Activated CD8-positive, alpha-beta T cell treated with anti-CD3 and anti-CD28 coated beads for 36 hours (primary cell): ENCODE measurements at places on chromosomes 2 and 18.

GRCh38 chr2:163255086-163255485 is 416.5 kb upstream of the KCNH7 start:
- DNase-seq: no peak

DNA sequence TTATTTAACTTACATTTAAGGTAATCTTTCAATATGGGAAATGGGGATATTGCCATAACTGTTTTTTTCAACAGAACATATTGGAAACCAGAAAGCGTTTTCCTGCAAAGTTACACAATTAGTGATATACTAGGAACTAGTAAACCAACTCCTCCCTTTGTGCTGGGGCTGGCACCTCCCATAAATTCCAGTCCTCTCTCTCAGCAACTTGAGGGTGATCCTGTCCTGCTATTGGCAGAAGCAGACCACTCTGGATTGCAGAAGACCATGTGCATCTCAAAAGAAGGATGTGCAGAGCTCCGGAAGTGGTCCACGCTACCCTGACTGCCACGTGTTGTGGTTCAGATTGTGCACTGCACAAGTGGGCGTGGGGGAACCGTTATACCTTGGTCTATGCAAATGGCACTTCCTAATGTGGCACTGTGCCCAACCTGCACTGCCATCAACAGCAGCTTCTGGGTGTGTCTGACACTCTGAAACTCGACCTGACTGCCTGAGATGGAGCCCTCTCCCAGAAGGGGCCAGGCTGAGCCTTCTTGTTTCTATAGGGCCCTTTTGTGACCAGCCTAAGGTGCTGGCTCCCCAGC is 219.2 kb downstream of the ZNF516 start:
- peak; percentile 12 for DNase-seq

DNA sequence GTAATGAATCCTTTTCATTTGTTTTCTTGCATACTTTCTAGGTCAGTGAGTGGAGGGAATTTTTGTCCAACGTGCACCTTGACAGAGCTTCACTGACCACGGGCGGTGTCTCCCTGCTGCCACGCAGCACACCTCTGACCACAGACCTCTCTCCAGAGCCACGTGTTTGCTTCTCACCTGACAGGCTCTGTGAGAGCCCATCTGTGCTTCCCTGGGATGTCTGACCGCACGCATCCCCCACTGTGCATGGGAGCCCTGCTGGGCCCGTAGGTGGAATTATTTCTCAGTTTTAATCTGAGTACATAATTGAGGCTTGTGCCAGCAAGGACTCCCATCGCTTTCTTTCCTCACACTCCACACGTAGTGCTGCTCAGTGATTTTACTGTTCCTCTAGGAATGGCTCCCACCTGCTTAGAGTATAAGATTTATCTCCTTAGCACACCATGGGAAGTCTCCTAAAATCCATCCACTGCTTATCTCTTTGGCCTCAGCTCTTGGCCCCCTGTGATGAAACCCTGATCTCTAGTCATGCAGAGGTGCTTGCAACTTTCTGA is 482.6 kb downstream of the TSN start:
- DNase-seq: no peak

- DNase-seq: peak; percentile 22
Measured at GRCh38 chr2:101828257-101828656, 130.8 kb downstream of the MAP4K4 start.

DNA sequence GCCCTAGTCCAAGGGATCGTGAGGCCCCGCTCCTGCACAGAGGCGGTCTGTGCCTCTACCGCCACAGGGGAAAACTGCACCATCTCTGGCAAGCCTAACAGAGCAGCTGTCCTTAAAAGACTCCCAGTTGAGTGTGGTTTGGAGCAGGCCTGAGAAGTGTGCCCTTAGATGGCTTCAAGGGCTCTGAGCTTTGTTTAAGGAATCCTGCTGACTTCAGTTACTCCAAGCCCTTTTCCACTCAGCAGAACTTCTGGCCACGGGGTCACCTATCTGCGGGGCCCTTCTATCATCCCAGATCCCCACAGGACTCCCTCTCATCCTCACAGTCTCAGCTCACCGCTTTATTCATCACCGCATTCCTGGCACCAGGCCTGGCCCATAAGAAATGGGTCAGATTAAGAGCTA is 131.5 kb downstream of the CCDC74A start:
- no peak for DNase-seq

- DNase-seq: no peak
Measured at GRCh38 chr2:190860985-190861680, 19.5 kb upstream of the GLS start.

DNA sequence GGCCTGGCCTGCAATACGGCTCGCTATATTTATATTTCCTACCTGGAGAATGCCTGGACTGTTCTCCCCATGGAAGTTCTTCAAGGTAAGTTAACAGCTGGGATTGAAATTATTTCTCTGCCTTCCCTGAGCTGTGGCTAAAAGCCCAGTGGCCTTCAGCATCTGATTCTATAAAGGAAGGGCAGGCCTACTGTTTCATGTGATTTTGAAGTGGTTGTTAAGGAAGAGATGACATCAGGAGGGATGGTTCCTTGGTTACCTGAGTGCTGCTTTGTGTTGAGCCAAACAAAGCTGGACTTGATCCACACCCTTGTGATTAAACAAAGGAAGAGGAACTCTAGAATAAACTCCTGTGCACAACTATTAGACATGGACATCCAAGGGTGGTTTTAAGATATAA is 61.6 kb downstream of the MFSD6 start:
- DNase-seq: no peak

DNA sequence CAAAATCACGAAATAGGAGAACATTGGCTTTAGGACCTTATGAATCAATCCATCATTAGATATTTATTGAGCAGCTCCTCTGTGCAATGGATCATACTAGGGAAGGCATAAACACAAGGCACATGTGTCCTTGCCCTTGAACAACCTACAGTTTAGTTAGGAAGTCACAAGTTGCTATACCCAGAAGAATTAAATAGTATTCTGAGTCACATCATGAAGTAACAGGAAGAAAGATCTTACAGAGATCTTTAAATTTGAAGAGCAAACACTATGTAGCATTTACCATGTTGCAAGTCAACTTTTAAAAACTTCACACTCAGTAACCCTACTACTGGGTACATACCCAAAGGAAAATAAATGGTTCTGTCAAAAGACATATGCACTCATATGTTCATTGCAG is 355.2 kb upstream of the SLC14A2 start:
- DNase-seq: no peak

- no peak for DNase-seq
Measured at GRCh38 chr2:237737196-237737865, 61.2 kb upstream of the RBM44 start.

DNA sequence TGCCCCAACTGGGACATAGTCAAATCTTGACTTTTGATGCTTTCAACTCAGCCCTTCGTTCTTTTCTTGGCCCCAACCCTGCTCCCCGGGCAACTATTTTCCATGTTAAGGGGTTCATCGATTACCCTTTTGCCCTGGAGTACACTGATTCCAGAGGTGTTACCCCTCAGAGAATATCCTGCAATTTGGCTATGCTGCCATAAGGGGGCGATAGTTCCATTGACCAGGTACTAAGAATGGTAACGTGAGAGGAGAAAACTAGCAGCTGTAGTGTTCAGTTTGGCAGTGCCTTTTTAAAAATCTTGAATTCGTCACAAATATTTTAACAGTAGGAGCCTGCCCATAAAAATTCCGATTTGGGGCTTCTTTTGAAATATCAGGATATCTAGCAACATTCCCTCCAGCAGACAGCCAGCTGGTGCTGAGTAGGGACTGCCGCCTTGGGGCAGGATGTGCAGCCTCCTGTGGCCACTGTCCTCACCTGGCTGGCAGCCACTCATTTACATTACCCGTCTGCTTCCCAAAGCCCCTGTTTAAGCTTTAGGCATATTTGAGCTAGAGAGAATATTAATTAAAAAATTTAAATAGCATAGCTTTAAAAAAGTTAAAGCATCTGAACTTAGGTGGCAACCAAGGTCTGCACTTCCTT is 146.3 kb upstream of the SKOR2 start:
- DNase-seq: peak; percentile 49

GRCh38 chr2:230492107-230492506 is 76.1 kb downstream of the SP100 start:
- no peak for DNase-seq

- no peak for DNase-seq
Measured at GRCh38 chr2:198213253-198213652, 408.9 kb downstream of the PLCL1 start.

GRCh38 chr2:24889221-24889620 is 30.8 kb downstream of the ADCY3 start:
- no peak for DNase-seq

DNA sequence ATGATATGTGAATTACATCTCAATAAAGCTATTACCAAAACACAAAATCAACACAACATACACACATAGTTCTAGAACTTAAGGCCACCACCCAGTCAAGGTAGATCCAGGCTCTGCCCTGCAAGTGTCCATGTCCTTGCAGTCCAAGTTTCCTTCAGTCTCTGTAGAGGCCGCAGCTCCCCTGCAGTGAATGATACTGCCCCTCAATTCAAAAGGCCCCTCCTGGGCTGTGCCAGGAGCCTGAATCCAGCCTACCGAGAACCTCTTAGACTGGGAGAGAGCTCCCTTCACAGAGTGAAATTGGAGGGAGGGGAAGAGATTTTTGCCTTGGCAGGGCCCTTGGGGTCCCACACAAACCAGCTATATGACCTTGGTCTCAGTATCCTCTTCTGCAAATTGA is 42.5 kb upstream of the ATP6V1B1 start:
- DNase-seq: no peak

- DNase-seq: no peak
Measured at GRCh38 chr18:73626859-73627258, 520.8 kb downstream of the FBXO15 start.

DNA sequence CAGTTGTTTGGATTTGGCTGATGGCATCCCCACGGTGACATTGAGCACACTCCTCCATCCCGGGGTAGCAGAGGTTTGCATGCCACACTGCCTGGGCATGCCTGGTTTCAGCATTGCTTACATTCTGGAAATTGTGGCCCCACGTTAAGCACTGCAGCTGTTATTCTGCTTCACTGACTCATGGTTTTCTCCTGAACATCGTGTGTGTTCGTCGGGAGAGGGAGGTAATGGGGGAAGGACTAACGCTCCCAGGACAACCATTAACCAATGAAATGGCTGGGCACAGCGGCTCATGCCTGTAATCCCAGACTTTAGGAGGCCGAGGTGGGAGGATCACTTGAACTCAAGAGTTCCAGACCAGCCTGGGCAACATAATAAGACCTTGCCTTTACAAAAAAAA is 28.2 kb upstream of the YWHAQ start:
- no peak for DNase-seq

DNA sequence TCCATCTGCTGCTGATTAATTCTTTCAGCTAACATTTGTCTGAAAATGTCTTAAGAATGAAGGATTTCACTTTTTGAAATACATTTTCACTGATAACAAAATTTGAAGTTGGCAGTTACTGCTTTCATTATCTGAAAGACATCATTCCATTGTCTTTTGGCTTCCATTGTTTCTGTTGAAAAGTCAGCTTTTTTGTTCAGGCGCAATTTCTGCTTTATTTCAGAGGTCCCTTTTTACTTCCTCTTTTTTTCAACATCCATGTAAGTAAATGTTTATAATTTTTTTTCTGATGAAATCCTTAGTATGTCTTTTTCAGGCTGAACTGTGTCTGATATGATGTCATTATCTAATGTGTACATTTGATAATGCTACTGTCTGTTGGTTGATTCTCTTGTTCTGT is 184.2 kb downstream of the RND3 start:
- DNase-seq: no peak

DNA sequence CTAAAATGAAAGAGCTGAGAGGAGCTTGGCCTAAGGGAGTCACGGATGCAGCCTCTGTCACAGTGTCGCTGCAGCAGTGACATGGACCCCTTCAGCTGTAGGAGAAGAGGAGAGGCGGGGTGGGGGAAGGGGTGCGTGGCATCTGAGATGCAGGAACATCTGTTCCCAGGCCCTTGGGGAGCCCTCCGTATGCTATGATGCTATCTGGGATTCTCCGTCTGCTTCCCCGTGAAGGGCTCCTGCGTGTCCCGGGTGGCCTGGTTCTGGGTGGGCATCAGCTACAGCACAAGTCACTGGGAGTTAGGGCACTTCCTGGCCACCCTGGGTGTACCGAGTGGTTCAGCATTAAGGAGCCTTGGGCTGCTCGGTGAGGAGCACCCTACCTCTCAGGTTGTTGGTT is 35.6 kb upstream of the B3GNT7 start:
- no peak for DNase-seq

GRCh38 chr2:234245945-234246344 is 195.4 kb downstream of the SPP2 start:
- no peak for DNase-seq

GRCh38 chr2:173719471-173719870 is 245.7 kb downstream of the SP3 start:
- DNase-seq: no peak

GRCh38 chr2:237322564-237322963 is 91.4 kb downstream of the COL6A3 start:
- peak; percentile 39 for DNase-seq

DNA sequence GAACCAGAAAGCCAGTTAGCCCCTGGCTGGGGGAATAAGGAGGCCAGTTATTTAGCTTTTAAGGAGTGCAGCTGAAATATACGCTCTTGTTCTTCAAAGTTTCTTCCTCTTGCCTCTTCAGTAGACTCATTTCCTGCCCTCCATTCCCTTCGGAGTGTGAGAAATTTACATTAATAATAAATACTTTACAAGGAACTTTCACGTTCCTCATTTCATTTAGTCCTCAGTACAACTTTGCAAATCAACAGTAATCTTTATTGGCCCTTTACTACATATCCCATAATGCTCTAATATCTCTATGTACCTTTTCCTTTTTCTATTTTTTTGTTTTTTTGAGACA is 15.6 kb downstream of the PLCD4 start:
- DNase-seq: no peak

GRCh38 chr18:58183226-58183625 is 139.2 kb downstream of the NEDD4L start:
- no peak for DNase-seq

GRCh38 chr2:134706587-134707329 is 12.0 kb downstream of the TMEM163 start:
- no peak for DNase-seq

DNA sequence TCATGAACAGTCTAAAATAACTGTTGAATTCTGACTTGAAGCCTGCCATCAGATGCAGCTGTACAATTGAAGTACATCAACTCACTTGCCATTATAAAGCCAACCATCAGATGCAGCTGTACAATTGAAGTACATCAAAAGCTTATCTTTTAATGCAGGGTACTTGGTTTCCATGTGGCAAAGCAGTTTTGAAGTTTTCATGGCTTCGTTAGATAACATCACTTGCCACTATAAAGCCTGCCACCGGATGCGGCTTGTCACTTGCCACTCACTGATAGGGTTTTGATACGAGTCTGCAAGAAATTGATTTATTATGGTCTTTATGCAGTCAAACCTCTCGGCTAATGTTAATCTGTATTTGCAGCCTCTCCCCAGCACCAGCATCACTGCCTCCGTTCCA is 1605.8 kb downstream of the SUCLG1 start:
- DNase-seq: no peak
